Stomach (tissue), 19 donors: ENCODE measurements at places on chromosomes 2 and 18. TPM values are rescaled to one million over a fixed set of nuclear protein-coding genes. Genes with fewer than 3 reads are reported as not detected.

MORN2 gene
- total RNA-seq: not detected

TUBA4B gene
- not detected for total RNA-seq

DNA sequence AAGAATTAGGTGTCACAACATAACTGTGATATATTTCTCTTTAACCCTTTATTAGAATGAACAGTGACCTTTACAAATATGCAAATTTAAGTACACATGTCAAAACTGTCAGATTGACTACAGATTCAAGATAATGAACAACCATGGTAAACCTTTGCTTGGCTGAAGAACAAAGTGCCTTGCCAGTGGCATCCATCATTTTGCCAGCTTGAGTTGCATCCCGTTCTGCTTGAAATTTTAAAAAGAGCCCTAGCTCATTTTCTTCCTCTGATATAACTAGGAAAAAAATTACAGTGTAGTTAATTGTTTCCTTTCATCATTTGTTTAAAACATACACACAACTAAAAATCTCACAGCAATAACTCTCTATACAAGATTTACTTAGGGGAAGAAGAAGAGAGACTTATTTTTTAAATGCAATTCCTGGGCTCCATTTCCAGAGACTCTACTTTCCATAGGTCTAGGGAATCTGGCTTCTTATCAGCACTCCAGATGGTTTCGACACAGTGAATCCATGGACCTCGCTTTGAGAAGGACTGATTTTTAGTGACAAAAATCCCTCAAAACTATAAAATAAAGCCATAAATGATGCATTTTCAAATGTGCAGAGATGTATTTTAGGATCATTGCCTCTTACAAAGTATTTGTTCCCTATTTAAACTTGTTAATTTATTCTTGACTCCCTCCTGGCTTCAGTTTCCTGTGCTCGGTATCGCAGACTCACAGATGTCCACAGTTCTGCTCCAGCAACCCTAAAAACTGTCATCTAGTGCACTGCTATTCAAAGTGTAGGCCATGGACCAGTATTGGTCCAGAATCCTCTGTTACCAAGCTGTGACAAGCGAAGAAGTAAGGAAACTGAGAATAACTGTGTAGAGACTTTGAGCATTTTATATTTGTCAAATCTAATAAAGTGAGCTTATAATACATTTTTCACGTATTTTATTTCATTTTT is 50.1 kb downstream of the ICA1L start:
- H3K36me3 ChIP-seq: no peaks in the 10 kb centered on the region
- no peak overlapping the region for H3K4me3 ChIP-seq
- no peak for DNase-seq
- H3K27me3 ChIP-seq: no peaks in the 10 kb centered on the region
- no peaks in the 10 kb centered on the region for H3K4me1 ChIP-seq

DNA sequence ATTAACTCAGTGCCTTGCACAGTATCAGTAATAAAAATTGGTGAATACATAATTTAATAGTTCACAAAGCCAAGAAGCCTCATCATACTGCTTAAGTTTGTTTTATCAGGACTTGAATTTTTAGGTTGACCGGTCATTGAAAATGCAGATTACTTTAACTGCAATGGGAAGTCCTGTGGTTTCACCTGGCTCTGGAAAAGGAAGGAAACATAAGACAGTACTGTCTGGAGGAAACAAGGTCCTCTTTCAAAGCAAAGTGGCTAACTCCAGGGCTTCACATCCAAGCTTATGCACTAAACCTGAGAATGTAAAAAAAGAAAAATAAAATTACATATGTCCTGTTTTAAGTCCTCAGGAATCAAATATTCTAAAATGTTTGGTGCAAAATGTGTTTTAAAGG is 119.7 kb downstream of the DLGAP1 start:
- H3K4me1 ChIP-seq: no peaks in the 10 kb centered on the region
- H3K36me3 ChIP-seq: no peaks in the 10 kb centered on the region
- H3K4me3 ChIP-seq: no peak overlapping the region

- DNase-seq: no peak
- no peaks in the 10 kb centered on the region for H3K27me3 ChIP-seq
- no peaks in the 10 kb centered on the region for H3K36me3 ChIP-seq
- no peaks in the 10 kb centered on the region for H3K4me1 ChIP-seq
- no peak overlapping the region for H3K27ac ChIP-seq
- H3K4me3 ChIP-seq: no peak overlapping the region
These were observed 73.7 kb downstream of the POLE4 start for GRCh38 chr2:75031906-75032803.

- no peak overlapping the region for H3K4me3 ChIP-seq
- no peaks in the 10 kb centered on the region for H3K36me3 ChIP-seq
- DNase-seq: no peak
- no peaks in the 10 kb centered on the region for H3K27me3 ChIP-seq
- no peak overlapping the region for H3K27ac ChIP-seq
These were observed 31.1 kb downstream of the DOK1 start for GRCh38 chr2:74585406-74586185.

THSD7B gene
- total RNA-seq: not detected

GRCh38 chr2:160752475-160753330 is 259.1 kb upstream of the RBMS1 start:
- DNase-seq: no peak
- H3K27ac ChIP-seq: no peak overlapping the region
- H3K36me3 ChIP-seq: no peaks in the 10 kb centered on the region
- H3K27me3 ChIP-seq: no peaks in the 10 kb centered on the region

- H3K27me3 ChIP-seq: no peaks in the 10 kb centered on the region
- no peaks in the 10 kb centered on the region for H3K4me1 ChIP-seq
- H3K27ac ChIP-seq: no peak overlapping the region
- H3K4me3 ChIP-seq: no peak overlapping the region
- DNase-seq: no peak
These were observed 66.3 kb upstream of the NABP1 start for GRCh38 chr2:191611614-191612013.

DNA sequence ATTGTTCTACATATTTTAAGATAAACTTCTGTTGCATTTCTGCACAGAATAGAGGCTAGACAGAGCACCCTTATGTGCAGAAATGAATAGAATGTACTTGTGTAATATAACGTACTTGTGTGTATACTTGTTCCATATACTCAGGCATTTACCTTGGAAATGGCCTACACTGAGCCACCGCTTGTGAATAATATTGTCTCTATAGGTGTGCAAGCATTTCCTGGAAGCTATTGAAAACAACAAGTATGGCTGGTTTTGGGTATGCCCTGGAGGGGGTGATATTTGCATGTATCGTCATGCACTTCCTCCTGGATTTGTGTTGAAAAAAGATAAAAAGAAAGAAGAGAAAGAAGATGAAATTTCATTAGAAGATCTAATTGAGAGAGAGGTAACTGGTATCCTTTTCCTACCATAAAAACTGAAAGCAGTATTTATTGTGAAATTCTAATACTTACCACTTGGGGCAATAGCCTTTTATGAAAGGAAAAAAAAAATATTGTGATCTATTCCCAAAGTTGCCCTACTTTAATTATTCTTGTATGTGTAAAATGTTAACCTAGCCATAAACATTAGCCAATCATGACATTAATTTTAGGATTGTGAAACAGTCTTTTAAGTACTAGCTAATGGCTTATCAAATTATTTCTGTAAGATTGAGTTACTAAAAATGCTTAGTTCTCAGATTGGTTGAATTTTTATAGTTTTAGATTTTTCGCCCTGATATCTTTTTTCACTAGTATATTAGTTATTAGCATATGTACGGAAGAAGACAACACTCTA is 18.0 kb downstream of the ZC3H15 start:
- H3K27ac ChIP-seq: peak overlapping the region; percentile 1
- no peaks in the 10 kb centered on the region for H3K27me3 ChIP-seq
- peak; percentile 37 for DNase-seq
- H3K4me3 ChIP-seq: no peak overlapping the region

GALR1 gene
- total RNA-seq: not detected

IDH1 gene
- total RNA-seq: 90.9 TPM

LONRF2 gene
- 32.1 TPM for total RNA-seq
